ENCODE measurements at places on chromosomes 6 and 20.

DNA sequence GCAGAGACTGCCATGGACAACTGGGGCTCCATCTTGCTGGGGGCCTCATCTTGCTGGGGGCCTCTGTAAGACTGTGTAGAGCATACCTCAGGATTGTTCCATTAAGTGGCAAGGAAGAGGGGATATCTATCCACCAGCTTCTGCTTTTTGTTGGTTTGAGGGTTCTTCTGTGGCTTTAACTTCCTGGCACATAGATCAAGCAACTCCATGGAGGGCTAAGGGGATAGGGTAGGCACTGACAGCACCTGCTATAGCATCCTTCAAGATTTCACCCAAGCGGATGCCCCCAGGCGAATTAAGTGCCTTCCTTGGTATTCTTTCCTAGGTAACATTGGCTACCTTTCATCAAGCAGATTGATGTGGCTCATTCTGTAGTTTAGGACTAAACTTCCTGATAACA is 3.8 kb upstream of the LRRN4 start:
- no peak for DNase-seq

DNA sequence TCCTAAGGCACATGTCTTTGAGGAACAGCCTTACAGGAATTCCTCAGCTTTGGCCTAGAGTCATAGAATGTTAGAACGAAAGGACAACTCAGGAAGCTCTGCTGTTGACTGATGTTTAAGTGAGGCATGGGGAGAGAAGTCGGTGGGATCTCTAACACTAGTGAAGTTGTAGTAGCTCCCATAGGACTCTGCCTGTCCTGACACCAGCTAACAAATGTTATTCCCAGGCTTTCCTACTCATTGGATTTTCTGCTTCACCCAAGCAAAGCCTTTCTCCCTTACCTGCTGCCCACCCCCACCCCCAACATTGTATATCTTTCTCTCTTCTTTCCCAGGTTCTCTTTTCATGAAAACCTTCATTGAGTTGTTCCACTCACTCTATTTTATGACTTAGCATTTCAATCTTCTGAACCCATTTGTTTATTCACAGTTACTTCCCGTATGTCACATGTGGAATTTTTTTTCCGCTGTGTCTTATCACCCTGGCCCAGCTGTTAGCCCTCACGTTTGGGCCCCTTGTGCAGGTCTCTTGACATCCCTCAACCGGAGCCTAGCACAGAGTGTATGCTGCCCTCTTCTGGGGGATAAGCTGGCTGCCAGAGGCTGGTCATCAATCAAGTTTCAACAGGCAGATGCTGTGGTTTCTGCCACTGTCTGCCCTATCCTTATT is 39.2 kb upstream of the RNF8 start:
- no peak for DNase-seq

GRCh38 chr6:31576897-31577578 is 1.7 kb downstream of the TNF start:
- no peak for DNase-seq

DNA sequence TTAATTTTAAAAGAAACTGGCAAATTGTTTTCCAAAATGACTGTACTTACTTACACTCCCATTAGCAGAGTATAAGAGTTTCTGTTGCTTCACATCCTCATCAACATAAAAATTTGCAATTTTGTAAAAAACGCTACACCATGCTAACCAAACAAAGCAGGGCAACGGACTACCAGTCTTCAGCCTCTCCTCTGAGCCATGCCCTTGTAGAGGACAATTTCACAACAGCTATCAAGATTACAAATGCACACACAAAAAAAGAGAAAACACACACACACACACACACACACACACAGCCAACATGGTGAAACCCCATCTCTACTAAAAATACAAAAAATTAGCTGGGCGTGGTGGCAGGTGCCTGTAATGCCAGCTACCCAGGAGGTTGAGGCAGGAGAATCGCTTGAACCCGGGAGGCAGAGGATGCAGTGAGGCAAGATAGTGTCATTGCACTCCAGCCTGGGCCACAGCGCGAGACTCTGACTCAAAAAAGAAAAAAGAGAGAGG is 4.1 kb upstream of the ADISSP start:
- no peak for DNase-seq

- no peak for DNase-seq
Observed at GRCh38 chr6:163679753-163680152, 265.2 kb downstream of the QKI start.

DNA sequence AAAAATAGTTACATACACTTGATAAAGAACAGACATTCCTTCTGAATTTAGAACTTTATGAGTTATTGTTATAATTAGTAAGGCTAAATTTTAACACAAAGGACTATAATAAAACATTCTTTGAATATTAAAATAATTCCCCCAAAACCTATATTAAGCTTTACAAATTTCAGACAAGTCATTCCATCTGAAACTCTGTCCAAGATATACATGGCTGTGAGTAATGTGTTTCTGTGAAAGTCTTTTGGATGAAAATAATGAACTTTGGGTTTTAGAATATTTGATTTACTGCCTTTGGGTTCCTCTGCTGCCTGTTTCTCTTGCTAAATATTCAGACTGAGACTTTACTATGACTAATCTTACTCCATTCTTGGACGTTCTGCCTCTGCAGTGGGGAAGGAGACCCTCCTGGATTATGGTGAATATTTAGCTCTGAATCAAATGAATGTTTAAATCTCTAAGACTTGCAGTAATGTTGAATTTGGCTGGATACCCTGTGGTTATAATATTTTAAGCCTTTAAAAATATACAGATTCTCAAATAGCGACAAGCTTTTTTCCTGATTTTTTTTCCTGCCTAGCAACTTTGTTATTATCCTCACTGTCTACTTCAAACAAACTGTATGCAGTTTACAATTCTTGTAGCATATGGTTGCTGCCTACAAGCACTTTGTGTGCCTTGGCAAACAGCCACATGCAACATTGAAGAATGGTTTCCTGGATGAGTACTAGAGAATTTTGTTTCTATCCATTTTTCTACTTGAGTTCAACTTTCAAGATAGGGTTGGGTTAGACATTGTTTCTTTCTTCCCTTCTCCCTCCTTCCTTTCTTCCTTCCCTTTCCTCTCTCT is 51.4 kb downstream of the TXLNB start:
- DNase-seq: peak; percentile 22

- DNase-seq: no peak
Observed at GRCh38 chr20:47509104-47509661, 7.5 kb downstream of the NCOA3 start.

- DNase-seq: no peak
Observed at GRCh38 chr6:158538741-158539140, 21.1 kb upstream of the TMEM181 start.

GRCh38 chr6:906920-907319 is 214.0 kb upstream of the EXOC2 start:
- no peak for DNase-seq

- DNase-seq: no peak
Observed at GRCh38 chr6:123529843-123530242, 106.9 kb downstream of the TRDN start.

DNA sequence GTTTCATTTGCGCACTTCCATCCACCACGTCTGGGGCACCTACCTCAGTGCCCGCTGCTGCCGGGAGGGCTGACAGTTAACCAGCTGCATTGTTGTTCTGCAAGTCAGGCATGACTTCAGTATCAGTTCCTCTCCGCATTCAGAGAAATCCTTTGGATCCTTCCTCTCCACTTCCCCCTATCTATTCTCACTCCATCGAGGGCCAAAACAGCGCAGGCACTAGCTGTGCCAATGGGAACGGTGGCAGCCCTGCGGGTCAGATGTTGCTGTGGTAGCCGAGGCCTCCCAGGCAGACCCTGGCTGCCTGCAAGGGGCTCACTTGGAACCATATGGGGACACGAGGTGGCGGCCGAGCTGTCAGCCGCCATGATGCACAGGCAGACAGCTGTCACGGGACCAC is 64.2 kb upstream of the INSM1 start:
- DNase-seq: peak; percentile 24

GRCh38 chr6:39778581-39779255 is 13.5 kb upstream of the DAAM2 start:
- DNase-seq: no peak

DNA sequence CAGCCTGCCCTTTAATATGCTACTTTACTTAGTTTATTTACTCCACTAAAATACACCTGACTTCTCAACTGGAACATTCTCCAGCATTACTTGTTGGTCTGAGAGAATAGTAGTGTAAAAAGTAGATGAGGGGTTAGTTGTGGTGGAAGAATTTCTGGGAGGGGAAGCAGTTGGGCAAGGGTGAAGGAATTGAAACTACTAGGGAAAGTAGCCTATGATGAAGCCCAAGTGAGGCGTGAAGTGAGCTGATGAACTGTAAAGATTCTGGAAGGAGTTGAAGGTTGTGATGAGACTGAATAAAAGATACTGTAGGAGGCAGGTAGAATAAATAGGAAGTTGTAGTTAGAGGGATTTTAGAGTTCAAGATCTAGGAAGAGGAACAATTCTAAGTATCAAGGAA is 72.5 kb downstream of the ITCH start:
- DNase-seq: no peak

- peak; percentile 84 for DNase-seq
Observed at GRCh38 chr20:62010551-62011402, 54.9 kb downstream of the TAF4 start.

- DNase-seq: no peak
Observed at GRCh38 chr6:101118136-101118396, 236.9 kb upstream of the ASCC3 start.

- DNase-seq: no peak
Observed at GRCh38 chr6:160248538-160248937, 10.1 kb downstream of the SLC22A2 start.

- DNase-seq: peak; percentile 77
Observed at GRCh38 chr6:165850434-165851019, 187.5 kb upstream of the PDE10A start.

GRCh38 chr6:11322252-11322885 is 89.9 kb upstream of the NEDD9 start:
- no peak for DNase-seq

GRCh38 chr6:33652002-33652401 is 30.9 kb downstream of the ITPR3 start:
- DNase-seq: no peak

DNA sequence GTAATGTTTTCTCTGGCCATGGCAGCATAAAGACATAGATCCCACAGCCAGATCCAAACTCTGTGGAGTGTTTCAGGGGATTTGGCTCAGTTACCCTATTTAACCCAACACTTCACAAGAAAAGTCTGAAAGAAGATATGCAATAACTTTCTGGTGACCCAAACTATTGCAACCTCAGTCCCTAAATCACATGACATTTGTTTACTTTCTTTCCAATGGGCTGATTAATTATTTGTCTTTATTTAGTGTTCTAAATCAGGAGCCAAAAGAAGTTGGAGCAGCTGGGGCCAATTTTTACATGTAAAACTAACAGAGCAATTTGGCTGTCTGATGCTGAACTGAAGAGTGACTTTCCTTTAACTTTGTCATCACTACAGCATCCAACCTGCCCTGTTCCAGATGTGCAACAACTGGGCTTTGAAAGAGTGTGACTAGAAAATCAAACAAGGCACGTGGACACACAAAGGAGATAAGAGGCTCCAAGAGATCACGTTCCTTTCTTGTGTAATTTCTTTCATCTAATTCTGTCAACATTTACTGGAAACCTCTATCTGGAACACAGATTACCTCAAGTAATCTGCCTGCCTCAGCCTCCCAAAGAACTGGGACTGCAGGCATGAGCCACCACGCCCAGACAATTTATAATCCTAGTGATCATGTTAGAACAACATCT is 90.8 kb downstream of the TRMT11 start:
- no peak for DNase-seq

- DNase-seq: no peak
Observed at GRCh38 chr20:40883097-40883496, 145.5 kb upstream of the TOP1 start.

DNA sequence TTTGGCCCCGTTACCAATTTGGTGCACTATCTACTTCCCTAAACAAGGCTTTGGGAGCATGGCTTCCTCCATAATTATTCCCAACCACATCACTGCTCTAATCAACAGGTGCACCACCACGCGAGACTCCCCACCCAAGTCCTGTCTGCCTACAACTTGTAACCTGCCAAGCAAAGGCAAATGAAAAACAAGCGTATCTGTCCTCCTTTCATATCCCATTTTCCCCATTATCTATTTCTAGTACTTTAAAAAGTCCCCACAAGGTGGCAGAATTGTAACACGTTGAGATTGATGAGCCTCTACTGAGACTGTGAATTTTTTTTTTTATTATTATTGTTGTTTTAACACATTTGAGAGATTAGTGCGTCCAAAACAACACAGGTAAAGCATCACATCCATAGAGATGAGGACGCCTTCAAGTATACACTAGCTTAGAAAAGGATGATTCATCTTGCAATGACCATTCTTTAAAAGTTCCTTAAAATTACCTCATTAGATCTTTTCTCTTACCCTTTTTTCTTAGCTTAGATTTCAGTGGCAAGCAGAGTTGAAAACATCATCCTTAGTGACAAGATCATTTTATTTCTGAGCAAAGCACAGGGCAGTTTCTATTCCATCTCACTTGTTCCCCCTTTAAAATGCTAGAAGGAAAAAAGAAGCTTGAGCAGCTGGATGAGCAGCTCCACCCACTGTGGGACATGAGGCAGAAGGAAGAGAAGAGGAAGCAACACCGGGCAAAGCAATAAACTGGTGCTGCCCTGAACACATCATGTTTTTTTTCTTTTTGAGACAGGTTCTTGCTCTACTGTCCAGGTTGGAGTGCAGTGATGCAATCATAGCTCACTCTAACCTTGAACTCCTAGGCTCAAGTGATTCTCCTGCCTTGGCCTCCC is 210.8 kb downstream of the ARHGAP18 start:
- peak; percentile 17 for DNase-seq

DNA sequence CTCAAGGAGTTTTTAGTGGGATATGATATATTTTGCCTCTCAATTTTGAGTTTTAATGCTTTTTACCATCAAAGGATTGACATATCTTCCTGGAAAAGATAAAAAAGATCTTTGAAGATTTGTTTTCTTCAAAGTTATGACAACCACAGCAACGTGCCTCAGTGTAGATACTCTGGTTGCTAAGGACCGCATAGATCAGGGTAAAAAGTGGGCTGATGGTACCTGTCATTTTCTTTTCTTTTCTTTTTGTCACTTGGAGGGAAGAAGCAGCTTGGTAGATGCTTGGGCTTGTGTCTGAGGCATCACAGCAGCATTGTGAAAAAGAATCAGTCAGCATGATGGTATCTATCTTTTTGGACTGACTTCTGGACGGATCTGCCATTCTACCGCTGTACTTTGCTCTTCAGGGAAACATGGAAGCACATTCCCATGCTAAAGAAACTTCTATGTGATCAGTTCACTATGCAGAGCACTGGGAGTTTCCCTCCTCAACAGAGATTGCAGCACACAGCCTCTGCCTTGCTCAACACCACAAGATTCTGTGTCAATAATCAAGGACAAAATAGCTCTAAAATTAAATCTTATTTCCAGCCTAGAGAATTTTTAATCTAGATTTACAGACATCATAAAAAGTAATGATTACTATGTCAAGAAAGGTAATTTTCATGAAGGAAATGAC is 54.8 kb upstream of the SGK1 start:
- no peak for DNase-seq

GRCh38 chr20:17936286-17936760 is 32.3 kb downstream of the SNX5 start:
- DNase-seq: no peak

DNA sequence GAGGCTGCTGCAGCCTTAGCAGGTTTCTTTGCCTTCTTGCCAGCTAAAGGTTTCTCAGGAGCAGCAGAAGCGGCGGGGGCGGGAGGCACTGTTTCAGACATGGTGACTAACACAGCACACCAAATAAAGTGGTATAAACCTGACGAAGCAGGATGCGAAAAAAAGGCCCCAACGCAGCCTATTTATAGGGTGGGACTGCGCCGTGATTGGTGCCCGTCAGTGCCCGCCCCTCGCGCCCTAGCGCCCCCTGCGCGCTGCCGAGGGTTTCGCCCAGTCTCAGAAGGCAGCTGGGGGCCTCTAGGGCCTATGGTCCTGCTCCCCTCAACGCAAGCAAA is 55.0 kb downstream of the TRIM38 start:
- DNase-seq: no peak

- no peak for DNase-seq
Observed at GRCh38 chr6:105793130-105793529, 293.0 kb upstream of the PRDM1 start.
